ENCODE measurements at places on chromosomes 13 and 19.

DNA sequence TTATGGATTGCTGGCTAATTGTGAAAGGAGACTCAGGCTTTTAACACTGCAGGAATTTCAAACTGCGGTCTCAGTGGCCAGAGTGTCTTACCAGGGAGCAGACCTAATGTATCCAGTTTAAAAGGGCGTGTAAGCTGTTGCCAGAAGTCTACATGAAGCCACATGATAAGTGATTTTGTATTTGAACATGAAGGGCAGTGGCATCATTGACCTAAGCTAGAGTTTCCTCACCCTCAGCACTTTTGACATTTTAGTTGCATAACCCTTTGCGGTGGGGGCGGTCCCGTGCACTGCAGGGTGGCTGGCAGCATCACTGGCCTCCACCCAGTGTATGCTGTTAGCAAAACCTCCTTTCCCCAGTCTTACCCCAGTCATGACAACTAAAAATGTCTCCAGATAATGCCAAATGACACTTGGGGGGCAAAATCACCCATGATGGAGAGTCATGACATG lies 23.7 kb upstream of the GPR18 start:
- no peak for DNase-seq

DNA sequence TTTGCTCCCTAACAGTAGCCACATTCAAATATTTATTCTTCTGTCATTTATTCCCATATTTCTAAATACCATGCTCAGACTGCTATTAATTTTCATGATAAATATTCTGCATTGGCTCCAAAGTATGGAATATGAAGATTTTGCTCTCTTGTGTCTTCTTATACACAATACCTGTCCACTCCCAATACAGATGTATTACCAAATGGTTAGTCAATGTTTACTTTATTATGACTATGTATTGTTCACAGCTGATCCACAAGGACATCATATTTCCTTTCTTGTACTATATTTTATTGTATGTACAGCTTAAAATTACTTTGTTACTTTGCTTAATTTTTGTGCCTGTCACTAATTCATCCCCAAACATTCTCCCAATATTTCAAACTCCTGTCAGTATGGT lies 322.3 kb downstream of the OXGR1 start:
- DNase-seq: no peak

GRCh38 chr13:94661406-94661805 lies 50.9 kb downstream of the SOX21 start:
- DNase-seq: no peak

DNA sequence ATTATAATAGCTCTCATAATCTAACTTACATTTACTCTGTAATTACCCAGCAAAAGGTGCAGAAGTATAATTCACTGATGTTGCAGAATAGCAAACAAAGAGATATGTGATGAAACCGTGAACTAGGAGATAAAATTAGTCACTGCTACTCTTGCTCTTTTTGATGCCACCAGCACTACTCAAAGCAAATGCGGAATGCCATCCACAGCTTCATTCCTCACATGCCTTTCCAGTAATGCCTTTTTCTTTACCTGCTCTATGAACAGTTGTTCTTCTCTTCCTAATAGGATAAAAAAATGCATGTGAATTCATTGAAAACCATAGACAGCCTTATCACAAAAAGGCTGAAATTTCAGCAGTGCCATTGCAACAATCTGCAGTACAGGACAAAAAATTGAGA lies 1129.5 kb downstream of the DIAPH3 start:
- DNase-seq: no peak

DNA sequence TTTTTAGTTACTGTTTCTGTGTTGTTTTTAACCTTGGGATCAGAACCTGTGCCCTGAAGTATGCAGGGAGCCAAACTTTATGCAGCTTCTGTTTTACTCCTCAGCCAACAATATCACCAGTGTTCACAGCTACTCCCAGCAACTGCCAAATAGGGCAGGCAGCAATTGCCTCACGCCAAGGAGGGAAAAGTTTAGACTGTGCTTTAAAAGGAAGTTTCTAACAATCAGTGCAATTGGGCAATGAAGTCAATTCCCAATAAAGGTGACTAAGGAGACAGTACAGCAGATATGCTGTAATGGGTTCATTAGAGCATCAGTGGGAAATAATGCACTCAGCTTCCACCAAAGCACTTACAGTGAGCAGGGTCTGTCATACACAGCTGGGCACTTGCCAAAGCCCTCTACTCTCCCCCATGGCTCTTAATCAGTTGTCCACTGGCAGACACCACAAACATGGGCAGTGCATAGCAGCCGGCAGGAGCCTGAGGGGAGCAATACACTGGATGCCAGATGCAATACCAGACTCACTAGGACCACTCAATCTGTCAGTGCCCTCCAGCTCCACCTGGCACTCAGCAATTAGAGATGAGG lies 19.3 kb downstream of the ENOX1 start:
- no peak for DNase-seq

DNA sequence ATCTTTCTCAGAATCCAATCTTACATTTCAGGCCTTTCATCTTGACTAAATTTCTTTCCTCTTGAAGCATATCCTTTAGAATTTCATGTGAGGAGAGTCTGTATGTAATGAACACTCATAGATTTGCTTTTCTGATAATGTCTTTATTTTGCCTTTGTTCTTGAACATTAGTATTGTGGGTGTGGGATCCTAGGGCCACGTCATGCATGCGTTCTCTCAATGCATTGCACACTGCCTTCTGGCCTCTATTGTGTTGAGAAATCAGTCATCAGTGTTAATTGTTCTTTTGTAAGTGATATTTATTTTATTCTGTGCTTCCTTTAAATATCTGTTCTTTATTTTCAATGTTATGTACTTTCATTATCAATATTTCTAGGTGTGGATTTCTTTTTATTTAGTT lies 364.9 kb downstream of the OXGR1 start:
- DNase-seq: no peak

Measured in activated CD4-positive, CD25-positive, alpha-beta regulatory T cell treated with anti-CD3 and anti-CD28 coated beads, Interleukin-2, amount 50 U/mL, for 16 hours (primary cell).